Activated CD4-positive, alpha-beta T cell treated with anti-CD3 and anti-CD28 coated beads for 36 hours (primary cell): ENCODE measurements at places on chromosomes 2 and 18.
A peak's percentile ranks its signal among the peaks of the same experiment; 100 is the strongest.

GRCh38 chr2:9753665-9754531, 89.4 kb upstream of the TAF1B start:
- peak; percentile 83 for DNase-seq

DNA sequence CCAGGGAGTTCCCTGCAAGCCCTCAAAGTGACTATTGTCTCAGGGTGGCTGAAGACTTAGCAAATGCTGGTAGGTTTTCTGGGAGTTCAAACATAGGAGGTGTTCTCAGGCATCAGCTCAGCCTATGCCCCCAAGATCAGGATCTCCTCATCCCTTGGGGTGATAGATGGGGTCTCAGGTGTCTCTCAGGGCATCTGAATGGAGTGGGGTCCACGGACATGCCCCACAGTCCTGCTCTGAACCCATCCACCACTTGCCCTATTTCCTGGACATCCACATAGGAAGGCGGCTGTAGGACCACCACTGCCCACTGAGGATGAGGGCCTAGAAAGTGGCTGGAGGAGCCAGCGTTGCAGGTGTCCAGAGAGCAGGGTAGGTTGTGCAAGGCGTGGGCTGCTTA, 287.0 kb upstream of the CXCR4 start:
- DNase-seq: no peak

DNA sequence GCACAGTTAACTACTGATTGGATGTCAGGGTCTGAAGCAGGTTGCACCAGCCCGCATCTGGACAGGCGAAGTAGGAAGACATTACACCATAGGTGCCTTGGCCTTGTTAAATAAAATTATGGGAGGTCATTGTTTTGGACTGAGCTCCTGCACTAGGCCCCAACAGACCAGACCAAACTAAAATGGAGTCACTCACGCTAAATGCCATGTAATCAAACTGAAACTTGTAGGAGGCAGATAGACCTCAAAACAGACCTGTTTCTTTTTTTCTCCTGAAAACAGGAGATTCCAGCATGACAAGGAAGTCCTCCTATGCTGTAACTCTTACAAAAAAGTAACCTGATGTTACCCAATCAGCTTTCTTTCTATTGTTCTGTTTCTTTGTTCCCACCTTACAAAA, 15.5 kb upstream of the NFU1 start:
- DNase-seq: no peak

GRCh38 chr2:29816651-29817050, 104.7 kb downstream of the ALK start:
- DNase-seq: no peak

DNA sequence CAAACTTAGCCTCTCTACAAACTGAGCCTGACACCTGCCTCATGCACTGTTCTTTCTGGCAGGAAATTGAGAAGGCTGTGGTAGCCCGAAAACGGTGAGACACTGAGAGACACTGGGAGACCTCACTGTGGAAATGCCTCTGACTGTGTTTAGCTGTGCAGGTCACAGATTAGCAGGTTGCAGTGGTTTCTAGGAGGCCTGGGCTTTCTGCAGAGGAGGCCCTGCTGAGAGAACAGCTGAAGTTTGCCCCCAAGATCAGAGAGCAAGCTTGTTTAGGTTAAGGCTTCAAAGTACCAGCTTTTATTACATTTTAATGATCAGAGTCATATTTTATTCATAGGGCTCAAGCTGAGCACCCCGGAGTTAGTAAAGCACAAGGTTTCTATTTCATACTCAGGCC, 68.7 kb upstream of the LYPD6 start:
- DNase-seq: no peak

DNA sequence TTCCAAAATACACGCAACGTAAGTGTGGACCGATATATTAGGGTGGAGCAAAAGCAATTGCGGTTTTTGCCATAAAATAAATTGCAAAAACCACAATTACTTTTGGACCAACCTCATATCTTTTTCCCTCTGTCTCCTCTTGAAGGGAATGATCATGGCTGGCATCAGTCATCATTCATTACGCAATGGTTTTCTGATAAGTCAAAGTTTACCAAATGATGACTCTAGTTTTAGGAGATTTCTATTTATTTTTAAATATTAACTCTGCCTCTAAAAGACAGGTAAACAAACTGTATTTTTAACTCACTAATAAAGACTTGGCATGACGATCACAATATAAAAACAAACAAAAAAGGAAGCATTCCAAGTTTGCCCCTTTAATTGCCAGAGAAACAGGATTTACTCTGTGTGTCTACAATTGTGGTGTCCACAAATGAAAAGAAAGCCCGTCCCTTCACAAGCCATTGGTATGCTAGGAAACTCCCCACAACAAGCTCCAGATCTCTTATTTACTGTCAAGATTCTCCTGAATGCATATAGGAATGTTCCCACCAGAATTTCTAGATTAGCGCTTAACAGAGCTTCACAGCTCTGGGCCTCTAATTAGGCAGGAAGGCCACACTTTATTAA, 61.3 kb downstream of the IRS1 start:
- DNase-seq: no peak

GRCh38 chr2:67923696-67924095, 139.1 kb downstream of the C1D start:
- DNase-seq: no peak

DNA sequence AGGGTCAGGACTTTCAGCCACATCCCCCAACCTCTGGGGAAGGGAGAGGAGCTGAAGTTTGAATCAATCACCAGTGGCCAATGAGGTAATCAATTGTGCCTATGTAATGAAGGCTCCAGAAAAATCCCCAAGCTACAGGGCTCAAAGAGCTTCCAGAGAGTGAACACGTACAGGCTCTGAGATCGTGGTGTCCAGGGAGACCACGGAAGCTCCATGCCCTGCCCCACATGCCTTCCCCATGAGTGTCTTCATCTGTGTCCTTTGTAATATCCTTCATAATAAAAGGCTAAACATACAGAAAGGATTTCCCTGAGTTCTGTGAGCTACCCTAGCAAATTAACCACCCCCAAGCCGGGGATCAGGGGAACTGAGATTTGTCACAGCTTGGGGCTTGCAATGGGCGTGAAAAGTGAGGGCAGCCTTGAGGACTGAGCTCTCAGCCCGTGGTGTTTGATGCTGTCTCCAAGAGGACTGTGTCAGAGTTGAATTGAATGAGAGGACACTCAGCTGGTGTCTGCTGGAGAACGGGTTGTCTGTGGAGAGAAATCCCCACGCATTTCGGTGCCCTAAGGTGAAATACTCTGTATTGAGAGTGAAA, 25.5 kb upstream of the TUBB6 start:
- no peak for DNase-seq

- no peak for DNase-seq
Measured at GRCh38 chr18:43175257-43175656, 59.8 kb upstream of the RIT2 start.

GRCh38 chr2:42846932-42847595, 54.7 kb upstream of the HAAO start:
- no peak for DNase-seq

GRCh38 chr2:224969095-224969494, 73.2 kb downstream of the DOCK10 start:
- no peak for DNase-seq

DNA sequence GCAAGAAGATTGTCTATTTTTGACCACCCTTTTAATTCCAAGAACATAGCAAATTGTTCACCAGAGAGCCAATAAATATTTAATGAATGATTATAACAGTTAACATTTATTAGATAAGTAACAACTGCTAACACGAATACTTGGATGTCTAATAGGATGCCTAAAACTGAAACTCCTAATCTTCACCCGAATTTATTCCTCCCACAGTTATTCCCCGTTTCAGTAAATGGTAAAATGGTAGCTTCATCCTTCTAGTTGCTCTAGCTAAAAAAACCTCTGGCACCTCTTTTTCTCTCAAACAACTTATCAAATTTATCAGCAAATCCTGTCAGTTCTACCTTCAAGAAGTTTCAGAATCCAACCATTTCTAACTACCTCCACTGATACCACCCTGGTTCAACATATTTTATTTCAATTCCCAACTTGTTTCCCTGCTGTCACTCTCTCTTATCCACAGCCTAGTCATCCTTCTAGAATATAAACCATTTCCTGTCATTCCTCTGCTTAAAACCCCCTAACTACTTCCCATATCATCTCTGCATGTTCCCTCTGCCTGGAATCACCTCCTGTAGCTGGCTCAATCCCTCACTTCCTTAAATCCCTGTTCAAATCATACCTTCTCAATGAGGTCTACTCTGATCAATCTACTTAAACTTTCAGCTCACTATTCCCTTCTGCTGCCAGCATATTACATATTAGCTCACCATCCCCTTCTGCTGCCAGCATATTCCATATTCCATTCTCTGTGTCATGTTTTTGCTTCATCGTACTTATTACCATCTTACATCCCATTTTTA, 93.8 kb downstream of the ROCK2 start:
- no peak for DNase-seq

GRCh38 chr2:197189426-197190099, 121.0 kb downstream of the ANKRD44 start:
- no peak for DNase-seq

- DNase-seq: no peak
Measured at GRCh38 chr2:27779417-27780055, 8.0 kb downstream of the MRPL33 start.

DNA sequence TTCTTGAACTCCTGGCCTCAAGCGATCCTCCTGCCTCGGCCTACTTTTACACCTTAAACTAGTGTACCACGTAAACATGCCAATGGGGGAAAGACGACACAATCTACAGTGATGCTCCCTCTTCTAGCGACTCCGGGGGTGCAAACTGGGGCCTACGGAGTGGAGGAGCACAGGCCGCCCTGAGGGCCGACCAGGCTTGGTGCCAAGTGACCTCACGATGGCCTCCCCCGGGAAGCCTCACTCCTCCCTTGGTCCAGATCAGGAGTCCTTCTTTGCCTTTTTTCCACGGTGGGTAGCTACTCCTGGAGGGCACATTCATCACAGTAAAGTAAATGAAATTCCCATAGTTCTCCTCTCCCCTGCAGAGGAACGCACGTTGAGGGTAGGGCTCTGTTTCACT, 73.5 kb downstream of the HNRNPLL start:
- DNase-seq: no peak

GRCh38 chr2:227474410-227474809, 2.5 kb downstream of the AGFG1 start:
- no peak for DNase-seq

GRCh38 chr2:17578466-17578928, 38.0 kb downstream of the VSNL1 start:
- DNase-seq: no peak

- DNase-seq: no peak
Measured at GRCh38 chr2:197103363-197103762, 176.9 kb upstream of the PGAP1 start.

DNA sequence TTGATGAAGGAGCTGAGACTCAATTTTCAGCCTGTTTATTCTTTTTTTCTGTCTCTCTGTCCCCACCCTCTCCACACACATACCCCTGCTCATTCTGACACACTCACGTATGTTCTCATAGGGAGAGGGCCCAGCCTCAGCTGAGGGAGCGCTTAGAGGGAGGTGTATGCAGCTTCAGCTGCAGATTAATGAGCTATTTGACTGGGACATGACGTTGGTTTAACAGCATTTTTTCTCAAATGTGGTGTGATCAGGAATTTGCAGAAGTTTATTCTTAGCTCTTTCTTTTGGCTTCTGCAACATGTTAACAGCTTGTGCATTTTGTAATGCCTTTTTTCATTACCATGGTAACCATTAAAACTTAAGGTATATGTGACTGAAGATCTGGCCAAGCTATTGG, 1547.1 kb upstream of the PIK3C3 start:
- no peak for DNase-seq

GRCh38 chr2:210626849-210627248, 70.5 kb downstream of the CPS1 start:
- no peak for DNase-seq

GRCh38 chr2:168907940-168908662, 7.0 kb downstream of the G6PC2 start:
- no peak for DNase-seq

- no peak for DNase-seq
Measured at GRCh38 chr2:170052151-170052550, 125.8 kb upstream of the MYO3B start.

GRCh38 chr2:45777996-45778719, 126.7 kb downstream of the PRKCE start:
- DNase-seq: peak; percentile 8

DNA sequence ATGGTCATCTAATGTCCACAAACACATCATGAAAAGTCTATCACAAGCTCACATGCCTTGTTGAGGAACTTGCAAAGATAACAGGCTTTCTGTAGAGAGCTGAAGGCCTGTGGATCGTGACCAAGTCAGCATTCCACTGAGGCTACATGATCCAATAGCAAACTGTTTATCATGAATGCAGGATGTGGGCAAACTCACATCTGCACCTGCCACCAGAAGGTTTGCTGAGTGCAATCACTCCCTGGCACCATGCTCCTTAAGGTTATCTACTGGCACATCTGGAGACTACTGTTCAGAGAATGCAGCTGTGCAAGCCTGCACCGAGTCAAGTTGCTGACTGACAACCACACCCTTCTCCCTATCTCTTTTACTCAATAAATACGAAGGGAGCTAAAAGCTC, 67.3 kb upstream of the ACAA2 start:
- DNase-seq: no peak

DNA sequence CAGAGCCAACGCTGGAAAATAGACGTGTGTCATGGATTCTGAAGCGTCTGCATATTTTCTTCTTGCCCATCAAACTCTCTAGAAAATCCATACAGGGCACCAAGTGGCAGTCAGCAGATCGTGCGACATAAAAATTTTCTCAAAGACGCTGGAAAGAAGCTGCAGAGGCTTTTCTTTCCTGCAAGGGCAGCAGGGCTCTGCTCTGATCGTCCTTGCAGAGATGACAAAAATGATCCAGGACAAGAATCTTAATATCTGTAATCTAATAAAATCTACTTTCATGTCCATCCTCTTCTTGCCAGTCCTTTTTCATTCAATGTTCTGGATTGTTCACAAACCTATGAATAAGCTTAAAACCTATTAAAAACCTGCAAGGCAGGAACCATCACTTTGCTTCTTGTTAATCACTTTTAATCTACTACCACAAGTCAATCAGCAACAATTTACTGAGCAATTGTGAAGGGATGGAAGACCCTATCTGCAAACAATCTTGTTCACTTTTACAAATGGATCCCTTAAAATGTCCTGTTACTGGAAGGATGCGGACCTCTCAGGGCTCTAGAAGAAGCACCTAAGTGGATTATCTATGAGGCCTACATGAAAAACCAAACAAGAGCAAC, 93.6 kb downstream of the MREG start:
- DNase-seq: no peak
